ENCODE measurements at places on chromosomes 5 and 9.

DNA sequence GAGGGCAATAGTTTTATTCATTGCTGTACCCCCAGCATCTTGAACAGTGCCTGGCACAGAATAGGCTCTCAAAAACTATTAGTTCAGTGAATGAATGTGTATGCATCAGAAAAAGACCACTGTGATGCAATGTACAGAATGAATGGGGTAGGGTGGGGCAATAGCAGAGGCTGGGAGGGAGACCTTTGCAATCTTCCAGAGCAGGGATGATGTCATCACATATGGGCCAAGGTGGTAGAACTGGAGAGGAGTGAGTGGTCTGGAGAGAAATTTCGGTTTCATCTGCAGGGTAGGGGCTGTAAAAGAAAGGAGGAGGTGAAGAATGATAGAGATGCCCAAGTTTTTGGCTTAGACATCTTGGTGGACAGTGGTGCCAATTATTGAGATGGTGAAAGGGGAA lies 23.4 kb upstream of the ARAP3 start:
- no peak for DNase-seq

DNA sequence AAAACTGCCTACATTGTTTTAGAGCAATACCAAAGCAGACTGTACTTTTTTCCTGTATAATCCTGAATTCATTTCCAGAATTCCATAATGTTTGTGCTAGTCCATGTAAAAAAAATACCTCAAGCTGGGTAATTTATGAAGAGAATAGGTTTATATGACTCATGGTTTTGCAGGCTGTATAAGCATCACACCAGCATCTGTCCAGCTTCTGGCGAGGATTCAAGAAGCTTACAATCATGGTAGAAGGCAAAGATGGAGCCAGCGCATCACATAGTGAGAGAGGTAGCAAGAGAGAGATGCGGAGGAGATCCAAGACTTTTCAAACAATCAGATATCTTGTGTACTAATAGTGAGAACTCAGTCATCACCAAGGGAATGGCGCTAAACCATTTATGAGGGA lies 280.3 kb upstream of the CDH9 start:
- no peak for DNase-seq

DNA sequence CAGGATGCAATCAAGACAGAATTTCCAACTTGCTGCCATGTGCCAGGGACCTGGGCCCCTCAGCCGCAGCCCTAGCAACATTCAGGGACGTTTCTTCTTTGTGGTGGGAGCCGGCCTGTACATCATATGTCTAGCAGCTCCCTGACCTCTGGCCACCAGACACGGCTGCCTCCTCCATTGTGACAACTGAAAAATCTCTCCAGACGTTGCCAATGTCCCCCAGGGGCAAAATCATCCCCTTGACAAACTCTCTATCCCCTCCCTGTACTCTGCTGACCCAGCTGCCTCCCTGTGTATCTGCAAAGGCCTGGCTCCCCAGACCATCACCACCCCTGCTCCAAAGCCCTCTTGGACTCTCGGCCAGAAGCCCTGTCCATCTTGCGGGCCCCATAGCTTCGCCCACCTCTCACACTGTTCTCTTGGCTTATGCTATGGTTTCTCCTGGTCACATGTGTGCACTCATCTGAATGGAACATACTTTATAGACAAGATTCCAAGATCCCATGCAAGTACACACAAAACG lies 40.8 kb downstream of the BICD2 start:
- no peak for DNase-seq

GRCh38 chr9:129607027-129607387 lies 13.9 kb downstream of the C9orf50 start:
- no peak for DNase-seq

DNA sequence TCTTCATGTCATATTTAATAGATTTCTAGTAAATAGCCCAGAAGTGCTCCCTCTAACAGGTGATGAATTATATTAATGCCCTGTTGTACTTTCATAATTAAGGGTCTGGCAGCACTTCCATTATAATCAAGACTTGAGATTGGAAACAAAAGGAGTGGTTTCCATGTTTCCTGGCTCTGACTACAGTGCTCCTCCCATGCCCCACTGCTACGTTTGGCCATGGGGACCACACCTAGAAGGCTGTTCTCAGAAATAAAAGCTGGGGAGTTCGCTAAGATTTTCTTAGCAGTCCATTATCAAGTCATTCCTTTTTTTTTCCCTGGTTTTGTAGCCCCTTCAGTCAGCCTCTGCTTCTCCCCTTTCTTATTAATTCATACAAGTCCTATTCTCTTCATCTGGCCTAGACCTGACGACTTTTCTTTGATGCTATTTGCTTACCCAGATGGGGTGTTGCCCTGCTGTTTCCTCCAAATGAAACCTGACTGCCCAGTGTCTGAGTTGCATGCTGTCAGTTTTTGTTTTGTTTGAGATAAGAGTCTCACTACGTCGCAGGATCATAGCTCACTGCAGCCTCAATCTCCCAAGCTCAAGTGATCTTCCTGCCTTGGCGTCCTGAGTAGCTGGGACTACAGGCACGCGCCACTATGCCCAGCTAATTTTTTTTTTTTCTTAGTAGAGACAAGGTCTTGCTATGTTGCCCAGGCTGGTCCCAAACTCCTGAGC lies 312.1 kb upstream of the EFNA5 start:
- no peak for DNase-seq

- no peak for DNase-seq
Measured at GRCh38 chr9:103658156-103658555, 436.0 kb upstream of the SMC2 start.

- no peak for DNase-seq
Measured at GRCh38 chr9:131744720-131745201, 4.9 kb upstream of the RAPGEF1 start.

DNA sequence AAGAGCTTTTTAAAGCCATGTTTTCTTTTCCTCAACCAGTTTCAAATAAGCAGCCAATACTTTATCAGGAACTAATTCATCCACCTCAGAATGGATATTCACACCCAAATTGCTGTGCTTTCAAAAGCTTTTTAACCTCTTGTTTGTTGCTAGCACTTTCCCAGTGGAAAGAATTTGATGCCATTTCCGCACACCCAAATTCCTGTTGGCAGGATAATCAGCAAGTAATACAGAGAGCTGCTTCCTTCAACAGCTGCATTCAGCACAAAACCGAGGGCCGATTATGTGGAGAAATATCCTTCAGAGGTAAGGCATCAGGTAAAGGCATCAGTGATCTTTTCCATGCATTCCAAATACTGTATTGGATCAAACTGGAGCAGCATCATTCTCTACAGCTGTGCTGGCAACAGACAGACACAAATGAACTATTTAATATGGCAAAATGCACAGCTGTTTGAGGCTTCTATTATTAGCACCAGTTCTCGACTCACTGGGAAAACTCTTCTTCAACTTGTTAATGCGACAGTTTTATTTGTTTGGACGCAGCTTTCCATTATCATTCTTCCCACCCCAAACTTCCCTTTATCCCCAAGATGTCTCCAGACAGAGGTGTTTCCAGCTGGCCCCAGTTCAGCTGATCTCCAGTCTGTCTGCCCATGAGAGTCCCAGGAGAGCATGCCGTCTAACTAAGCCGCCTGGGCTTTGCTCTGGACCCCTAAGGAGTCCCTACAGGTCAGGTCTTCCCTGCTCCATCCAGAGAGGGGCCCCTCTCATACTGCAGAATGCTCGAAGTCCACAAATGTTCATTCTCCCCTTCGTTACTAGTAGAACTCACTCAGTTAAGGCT lies 22.2 kb upstream of the MGAT1 start:
- DNase-seq = no peak

GRCh38 chr9:4549751-4550295 lies 59.6 kb downstream of the SLC1A1 start:
- DNase-seq = no peak

GRCh38 chr5:44536650-44537260 lies 147.5 kb upstream of the FGF10 start:
- DNase-seq = peak; percentile 20

DNA sequence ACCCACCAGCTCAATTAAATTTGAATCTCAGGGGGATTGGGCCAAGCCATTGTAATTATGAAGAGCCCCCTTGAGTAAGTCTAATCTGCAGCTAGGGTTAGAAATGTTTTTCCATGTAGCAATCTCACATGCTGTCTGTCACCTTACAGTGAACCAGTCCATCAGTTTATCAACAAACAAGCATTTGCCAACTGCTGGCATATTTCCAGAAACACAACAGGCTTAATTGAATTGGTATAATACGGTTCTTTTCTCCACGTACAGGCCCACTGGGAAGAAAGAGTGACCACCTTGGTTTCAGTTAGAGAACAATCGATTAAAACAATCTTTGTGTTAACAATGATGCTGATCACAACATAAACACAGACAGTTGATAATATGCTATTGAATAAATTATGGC lies 67.4 kb downstream of the NSUN2 start:
- no peak for DNase-seq

DNA sequence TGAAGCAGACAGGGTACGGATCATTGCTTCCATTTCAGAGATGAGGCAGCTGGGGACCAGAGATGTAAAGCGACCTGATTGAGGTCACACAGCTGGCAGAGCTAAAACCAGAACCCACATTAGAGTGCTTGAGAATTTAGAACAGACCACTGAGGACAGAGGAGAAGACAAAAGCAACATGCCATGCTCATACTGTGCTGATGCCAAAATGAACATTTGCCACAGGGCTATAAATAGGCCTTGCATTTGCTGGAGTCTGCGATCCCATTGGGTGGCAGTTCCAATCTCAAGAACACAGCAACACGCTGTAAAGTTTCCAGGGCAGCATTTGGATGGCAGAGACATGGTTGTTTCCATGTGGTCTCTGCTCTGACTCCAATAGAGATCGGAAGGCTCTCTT lies 222.4 kb upstream of the TBC1D2 start:
- DNase-seq = no peak

DNA sequence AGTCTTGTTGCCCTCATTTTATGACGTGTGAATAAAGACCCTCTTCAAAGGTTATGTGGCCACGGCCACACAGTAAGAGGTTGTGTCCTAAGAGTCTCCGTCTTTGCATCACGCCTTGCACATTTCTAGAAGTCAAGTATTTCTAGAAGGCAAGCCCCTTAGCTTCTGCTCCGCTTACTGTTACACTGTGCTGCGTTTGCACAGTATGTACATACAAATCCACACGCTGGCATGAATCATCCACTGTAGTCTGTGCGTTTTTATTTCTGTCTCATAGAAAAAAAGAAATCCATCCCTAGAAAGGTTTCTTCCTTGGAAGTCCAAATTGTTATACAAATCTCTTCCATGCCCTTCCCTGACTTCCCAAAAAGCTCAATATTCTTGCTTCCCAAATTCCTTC lies 21.4 kb upstream of the ICE1 start:
- no peak for DNase-seq

GRCh38 chr5:172364773-172365172 lies 81.2 kb upstream of the UBTD2 start:
- DNase-seq = no peak

DNA sequence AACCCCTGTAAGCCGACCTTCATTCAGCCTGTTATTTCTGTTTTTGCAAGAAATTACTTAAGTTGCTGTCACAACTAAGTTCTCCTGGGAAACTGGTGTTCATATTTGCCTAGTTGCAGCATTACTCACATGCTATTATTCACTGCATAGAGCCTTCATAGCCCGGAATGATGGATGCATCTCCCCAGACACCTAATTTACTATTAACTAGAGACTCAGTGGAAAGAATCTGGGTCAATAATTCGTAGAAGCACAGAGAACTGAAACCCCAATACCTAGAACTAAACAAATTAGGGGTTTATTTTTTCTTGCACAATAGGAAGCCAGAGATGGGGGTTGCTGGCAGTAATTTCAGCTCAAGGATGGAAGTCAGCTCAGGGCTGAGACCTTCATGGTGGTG lies 45.7 kb upstream of the FAM170A start:
- no peak for DNase-seq

Measured in HuH-7 (cell line).